NCI-H446 (cell line): ENCODE measurements at places on chromosomes 6 and 20.

DNA sequence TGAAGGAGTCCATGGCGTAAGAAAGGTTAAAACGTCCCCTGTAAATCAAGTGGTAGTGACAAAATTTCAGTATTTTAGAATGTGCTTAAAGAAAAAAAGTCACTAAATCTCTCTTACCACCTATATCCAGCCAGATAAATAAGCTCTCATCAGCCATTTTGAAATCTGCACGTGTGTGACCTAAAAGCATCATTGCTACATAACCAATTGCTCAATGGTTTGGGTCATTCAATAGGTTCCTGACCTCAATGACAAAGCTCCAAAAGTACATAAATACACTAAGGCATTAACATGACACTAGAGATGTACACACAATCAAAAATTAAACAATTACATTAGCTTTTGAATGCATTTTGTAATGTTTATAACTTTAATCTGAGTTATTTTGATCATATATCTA, 272.4 kb downstream of the GMDS start:
- DNase-seq = no peak

DNA sequence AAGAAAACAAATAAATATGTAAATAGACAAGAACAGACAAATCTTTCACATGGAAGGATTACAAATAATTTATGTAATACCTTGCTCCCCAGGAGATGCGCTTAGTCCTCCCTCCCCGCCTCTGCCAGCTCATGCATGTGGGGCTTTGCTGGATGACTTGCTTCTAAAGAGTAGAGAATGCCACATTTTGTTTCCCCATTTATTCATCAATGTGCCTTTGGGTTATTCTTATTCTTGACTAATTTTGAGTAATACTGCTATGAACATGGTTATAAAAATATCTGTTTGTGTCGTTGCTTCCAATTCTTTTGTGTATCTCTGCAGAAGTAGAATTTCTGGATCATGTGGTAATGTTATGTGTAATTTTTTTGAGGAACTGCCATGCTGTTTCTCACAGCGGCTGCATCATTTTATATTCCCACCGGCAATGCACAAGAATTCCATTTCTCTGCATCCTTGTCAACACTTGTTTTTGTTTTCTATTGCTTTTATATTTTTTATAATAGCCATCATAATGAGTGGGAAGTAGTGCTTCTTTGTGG, 23.8 kb upstream of the DUSP22 start:
- DNase-seq = no peak

DNA sequence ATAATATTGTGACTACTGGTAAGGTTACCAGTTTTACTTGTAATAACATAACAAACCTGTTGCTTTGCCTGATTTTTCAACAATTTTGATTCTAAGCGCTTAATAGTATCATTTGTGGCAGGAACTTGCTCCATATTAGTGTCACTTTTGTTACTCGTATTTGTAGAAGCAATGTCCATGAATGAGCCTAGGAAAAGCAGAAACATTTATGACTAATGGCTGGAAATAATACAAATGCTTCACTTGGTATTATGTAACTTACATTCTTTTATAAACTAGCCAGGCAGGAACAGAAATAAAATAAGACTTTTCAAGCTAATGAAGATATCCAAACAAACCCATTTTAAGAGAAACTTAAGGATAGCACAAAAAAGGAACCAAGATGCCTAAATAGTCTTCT, 38.9 kb downstream of the MAP3K7 start:
- DNase-seq = no peak

DNA sequence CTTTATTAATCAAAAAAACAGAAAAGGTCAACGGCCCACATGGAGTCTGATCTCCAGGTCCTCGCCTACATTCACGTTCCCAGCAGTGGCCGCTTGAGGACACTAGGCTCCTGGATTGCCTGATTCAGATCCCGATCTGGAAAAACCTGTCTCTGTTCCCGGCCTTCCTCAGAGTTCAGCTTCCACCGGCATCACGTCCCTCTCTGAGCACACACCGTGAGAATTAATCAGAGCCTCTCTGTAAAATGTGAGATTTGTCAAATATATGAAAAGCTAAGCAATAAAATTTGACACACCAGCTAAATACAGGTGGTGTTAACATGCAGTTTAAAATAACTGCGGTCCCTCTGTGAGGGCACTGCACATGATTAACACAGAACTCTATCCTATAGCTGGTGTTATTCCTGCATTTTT, 122.8 kb upstream of the COL21A1 start:
- no peak for DNase-seq

GRCh38 chr6:21777846-21778245, 184.3 kb downstream of the SOX4 start:
- DNase-seq = peak; percentile 93

DNA sequence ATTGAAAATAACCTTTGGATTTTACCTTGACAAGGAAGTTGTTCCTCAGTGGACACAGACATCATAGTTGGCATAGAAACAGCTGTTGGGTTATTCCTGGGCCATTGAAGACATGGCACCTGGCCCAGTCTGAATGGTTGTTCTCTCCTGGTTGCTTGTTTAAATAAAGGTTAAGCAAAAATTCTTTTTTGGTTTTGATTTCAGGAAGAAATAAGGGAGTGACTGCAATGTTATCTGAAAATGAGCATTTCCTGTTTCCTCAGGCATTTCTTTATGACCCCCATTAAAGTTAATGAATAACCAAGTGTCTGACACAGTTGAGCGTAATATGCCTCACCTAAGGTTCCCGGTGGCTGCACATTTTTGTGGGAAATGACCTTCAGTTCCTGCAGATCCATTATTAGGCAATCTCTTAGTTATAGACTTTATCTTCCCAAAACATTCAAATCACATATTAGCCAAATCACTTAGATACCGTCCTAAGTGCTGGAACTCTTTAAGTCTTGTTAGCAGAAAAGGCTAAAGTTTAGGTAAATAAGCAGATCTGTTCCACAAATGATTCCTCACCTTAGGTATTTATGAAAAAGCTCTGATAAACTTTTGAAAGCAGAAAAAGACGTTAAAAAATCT, 648.7 kb upstream of the FLRT3 start:
- DNase-seq = no peak

- DNase-seq = peak; percentile 26
Measured at GRCh38 chr6:43129434-43130194, 41.5 kb upstream of the SRF start.

DNA sequence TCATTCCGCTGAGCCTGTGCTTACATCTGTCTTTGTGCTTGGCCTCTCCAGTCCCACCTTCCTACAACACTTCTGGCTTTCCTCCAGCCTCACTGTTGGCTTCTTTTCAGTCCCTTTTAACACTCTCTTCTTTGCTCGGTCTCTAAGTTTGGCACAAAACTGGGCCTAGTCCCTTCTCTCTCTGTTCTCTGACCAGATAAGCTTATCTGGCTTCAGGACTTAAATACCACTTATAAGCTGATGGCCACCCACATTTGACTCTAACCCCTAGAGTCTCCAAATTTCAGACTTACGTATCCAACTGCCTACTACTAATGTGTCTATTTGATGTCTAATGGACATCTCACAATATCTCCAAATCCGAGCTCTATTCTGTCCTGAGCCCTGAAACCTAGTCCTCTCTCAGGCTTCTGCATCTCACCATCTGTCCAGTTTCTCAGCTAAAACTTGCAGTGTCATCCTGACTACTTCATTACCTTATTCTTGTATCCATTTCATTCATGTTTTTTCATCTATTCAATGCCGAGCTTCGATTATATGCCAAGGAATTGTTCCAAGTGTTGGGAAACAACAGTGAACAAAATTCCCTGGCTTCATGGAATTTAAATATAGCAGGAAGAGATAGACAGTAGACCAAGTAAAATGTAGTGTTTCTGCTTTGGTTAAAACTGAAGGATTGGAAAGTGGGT, 40.1 kb downstream of the TBPL1 start:
- DNase-seq = peak; percentile 39

- DNase-seq = no peak
Measured at GRCh38 chr6:18186540-18187250, 31.5 kb downstream of the KDM1B start.

GRCh38 chr20:22453244-22454080, 130.9 kb downstream of the FOXA2 start:
- peak; percentile 7 for DNase-seq

DNA sequence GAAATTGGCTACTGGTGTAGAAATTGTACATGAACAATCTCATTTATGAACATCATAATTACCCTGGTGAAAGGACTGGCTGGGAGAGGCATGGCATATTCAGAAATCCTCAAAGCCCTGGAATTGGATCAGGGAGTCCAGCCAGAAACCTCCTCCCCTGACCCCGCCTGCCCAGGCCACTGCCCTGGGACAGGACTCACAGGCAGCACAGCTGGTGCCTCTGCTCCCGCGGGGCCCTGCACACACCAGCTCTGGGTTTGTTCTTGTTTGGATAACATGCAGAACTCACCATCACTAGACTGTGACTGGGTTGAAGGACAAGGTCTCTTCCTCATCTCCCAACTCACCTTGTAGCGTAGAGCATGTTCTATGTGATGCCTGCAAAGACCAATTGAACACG, 56.2 kb downstream of the AGPAT4 start:
- DNase-seq = no peak

DNA sequence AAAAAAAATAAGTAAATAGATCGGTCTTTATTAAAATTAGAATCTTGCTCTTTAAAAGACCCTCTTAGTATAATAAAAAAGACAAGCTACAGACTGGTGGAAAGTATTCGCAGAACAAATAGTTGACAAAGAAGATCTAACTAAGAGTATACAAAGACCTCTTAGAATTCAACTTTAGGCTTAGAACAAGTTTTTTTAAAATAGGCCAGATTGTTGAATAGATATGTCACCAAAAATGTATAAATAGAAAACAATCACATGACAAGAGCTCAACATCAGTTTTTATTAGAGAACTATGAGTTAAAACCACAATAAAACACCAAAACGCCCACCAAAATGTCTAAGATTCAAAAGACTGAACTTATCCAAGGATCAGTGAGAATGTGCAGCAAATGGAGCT, 632.7 kb upstream of the PTCHD4 start:
- DNase-seq = no peak
